HS-27A (cell line): ENCODE measurements at places on chromosomes 12 and 14.

GRCh38 chr12:75115748-75116147, 93.9 kb downstream of the KCNC2 start:
- no peak for DNase-seq

DNA sequence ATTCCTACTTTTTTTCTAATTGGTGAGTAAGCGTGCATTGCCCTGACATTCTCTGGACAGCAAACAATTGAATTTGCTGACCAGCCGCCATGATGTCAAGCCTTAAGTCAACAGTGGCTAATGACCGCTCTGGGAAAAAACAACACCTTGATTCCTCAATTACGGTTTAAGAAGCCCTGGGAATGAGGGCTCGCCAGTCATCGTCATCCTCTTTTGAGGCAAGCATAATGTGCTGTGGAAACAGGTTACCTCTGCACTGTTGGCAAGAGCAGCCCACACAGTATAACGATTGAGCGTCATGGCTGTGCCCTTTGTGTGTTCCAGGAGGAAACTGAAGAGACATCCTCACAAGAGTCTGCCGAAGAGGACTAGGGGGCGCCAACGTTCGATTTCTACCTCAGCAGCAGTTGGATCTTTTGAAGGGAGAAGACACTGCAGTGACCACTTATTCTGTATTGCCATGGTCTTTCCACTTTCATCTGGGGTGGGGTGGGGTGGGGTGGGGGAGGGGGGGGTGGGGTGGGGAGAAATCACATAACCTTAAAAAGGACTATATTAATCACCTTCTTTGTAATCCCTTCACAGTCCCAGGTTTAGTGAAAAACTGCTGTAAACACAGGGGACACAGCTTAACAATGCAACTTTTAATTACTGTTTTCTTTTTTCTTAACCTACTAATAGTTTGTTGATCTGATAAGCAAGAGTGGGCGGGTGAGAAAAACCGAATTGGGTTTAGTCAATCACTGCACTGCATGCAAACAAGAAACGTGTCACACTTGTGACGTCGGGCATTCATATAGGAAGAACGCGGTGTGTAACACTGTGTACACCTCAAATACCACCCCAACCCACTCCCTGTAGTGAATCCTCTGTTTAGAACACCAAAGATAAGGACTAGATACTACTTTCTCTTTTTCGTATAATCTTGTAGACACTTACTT, 138.9 kb downstream of the HMGA2 start:
- no peak for DNase-seq

- DNase-seq = no peak
These were observed 26.3 kb upstream of the MLXIP start for GRCh38 chr12:122052285-122052684.

DNA sequence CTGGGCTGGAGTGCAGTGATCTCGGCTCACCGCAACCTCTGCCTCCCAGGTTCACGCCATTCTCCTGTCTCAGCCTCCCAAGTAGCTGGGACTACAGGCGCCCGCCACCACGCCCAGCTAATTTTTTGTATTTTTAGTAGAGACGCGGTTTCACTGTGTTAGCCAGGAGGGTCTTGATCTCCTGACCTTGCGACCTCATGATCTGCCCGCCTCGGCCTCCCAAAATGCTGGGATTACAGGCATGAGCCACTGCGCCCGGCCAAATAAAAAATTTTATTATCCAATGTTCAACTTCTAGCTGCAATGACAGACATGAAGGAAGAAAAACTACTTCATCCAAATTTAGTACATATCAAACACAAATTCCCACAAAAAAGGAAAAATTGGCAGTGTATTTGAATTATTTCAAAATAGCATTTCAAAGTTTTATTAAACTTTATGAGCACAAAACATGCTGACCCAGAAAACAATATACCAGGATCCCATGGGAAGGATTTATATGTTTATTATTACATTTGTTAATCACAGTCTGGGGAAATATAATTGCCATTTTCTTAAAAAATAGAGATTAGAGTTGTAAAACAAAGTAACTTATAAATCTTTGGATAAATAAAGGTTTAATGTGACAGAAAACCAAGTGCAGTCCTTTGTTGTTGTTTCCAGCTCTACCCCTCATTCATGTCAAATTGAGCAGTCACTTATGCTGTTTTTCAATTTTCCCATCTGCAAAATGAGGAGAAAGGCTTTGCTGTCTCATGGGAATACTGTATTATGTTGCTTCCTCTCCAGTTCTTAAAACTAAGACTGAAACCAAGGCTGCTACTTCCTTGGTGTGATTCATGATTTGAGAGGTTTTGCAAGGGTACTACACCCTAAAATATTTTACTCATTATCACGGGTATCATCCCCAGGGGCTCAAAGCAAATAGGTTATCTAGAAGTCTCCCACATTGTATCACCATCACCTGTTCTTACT, 155.2 kb upstream of the AVPR1A start:
- no peak for DNase-seq
